ENCODE measurements at places on chromosomes 12 and 14.

DNA sequence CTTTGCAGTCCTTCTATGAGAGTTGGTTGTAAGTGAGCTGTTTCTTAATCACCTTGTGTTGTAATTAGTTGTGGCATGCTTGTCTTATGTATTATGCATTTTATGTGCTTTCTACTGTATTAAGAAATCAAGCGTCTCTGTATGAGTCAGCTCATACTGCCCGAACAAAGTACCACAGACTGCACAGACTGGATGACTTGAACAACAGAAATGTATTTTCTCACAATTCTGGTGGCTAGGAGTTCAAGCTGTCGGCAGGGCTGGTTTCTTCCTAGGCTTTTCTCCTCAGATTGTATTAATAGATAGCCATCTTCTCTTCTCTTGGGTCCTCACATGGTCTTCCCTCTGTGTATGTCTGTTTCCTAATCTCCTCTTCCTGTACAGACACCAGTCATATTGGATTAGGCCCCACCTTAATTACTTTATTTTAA lies 77.7 kb downstream of the FLRT2 start:
- ATAC-seq: peak; percentile 99

- ATAC-seq: peak; percentile 28
These were observed 210.9 kb upstream of the ARID2 start for GRCh38 chr12:45518291-45519235.

DNA sequence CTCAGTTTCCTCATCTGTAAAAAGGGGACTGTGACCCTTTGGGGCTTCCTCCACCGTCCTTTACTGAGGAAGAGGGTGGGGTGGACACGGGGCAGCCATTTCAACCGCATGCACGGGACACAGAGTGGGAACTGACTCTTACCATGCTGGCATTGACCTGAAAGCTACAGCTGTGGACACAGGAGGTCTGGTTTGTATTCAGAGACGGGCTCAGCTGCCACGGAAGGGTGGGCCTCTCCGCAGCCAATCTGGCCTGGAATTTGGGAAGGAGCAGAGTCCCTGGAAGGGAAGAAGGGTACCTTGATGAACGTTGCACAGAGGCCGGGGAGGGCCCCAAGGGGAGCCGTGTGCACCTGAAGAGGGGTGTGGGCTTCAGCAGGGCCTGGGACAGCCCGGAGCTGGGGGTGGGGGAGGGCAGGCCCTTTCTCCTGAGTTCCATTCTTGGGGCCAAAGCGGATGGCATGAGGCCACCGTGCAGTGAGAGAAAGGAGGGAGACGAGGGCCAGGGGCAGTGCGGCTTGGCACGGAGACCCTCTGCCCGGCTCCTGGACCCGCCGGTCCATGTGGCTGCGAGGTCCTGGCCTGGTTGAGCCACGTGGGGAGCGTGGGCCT lies 14.5 kb downstream of the TNFAIP2 start:
- no peak for ATAC-seq

GRCh38 chr14:99698642-99699041 lies 14.5 kb downstream of the CYP46A1 start:
- ATAC-seq: no peak

GRCh38 chr14:77467801-77468200 lies 9.9 kb downstream of the AHSA1 start:
- no peak for ATAC-seq

GRCh38 chr14:36952689-36953088 lies 219.7 kb downstream of the SLC25A21 start:
- ATAC-seq: peak; percentile 95

DNA sequence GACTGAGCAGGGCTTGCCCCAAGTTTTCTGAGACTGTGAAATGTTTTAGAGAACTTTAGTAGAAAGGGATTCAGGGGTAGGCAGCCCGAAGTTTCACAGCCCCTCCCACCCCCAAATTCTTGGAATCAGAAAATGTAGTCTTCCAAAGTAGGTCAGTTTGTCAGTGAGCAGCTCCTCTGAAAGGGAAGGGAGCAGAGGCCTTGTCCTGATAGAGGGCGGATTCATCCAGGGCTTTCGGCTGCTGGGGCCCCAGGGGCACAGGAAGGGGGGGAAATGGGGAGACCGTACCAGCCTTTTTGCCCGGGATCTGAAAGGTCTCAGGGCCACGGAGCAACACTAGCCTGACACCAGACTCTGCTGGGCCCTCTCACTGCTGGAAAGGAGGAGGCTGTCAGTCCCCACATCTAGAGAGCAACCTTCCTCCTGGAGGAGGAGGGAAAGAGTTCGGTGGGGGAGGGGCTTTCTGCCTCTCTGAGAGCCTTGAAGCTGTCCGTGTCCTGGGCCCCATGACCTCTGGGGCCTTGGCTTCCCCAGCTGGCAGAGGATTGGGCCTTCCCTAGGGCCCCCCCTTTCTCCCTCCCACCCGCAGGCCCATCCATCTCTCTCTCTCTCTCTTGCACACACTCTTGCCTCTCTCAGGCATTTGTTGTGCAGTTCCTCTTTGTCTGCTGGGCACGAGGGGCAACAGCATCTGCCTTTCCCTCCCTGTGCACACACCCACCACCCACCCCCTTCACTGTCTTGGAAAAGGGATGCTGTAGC lies at the start of gene IKZF4:
TSS of gene IKZF4 (plus strand) at position 621 of the 762 bp plus-strand sequence. CDS start 451 bp downstream, outside the sequence.
- peak; percentile 12 for ATAC-seq

DNA sequence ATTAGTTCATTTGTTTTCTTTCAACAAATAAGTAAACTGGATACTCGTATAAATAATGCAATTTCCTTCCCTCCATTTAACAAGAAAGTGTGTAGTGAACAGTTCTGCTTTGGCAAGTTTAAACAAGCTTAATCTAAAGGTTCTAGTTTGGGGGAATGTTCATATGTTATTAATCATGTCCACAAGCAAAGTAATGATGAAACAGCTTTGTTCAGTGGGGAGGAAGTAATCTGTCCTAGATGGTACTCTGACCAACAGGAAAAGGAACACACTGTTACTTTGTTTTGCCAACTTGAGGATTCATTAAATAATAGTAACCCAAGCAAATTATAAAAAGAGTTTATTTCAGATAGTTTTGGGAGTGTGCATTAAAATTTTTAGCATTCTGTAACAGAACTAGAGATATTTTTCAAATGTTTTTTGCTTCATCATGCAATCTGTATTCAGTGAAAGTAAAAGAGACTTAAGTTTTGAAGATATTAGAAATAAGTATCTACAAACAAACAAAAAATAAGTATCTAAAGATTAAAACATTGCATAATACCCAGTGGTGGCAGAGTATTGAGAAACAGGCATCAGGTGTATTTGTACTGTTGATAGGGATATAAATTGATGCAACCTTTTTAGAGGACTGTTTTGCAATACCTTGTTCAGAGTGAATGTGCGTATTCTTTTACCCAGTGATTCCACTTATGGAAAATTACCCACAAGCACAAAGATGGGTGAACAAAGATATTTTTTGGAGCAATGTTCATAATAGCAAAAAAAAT lies 61.1 kb downstream of the RAB35 start:
- peak; percentile 86 for ATAC-seq

GRCh38 chr12:13033476-13033875 lies 10.7 kb upstream of the FAM234B start:
- ATAC-seq: no peak

Measured in esophagus mucosa (tissue), 1 donor.